GDM1 (cell line): ENCODE measurements at places on chromosomes 5 and 9.

GRCh38 chr5:67813877-67814539 lies 401.5 kb upstream of the PIK3R1 start:
- DNase-seq: no peak

GRCh38 chr5:73968729-73969128 lies 342.7 kb downstream of the ARHGEF28 start:
- no peak for DNase-seq

DNA sequence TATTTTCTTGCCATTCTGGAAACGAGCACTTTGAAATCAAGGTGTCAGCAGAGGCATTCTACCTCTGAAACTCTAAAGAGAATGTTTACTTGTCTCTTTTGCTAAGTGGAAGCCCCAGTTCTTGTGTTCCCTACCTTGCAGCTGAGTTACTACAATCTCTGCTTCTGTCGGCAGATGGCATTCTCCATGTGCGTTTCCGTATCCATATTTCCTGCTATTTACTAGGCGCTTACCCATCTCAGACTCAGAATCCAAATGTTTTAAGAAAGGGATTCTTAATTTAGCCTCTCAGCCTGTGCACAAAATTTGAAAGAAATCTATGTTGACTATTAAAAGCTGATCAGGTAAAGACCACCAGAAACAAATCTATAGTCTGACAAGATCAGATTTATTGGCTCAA lies 221.3 kb upstream of the FTMT start:
- no peak for DNase-seq

DNA sequence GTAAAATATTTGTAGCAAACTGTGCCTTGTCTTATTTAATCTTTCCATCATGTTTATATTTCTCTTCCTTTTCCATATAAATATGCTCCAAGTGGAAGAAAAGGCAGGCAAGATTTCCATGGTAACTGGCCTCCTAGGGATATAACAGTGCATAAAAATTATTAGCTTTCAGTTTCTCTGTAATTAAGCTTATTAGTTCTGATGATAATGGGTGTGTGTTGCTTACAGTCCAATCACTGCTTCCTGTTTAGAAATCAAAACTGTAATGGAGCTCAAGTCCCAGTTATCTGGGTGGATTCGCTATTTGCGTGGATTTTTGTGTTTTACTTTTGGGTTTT lies 213.0 kb downstream of the PJA2 start:
- no peak for DNase-seq

GRCh38 chr5:172345881-172346280 lies 62.3 kb upstream of the UBTD2 start:
- DNase-seq: no peak

DNA sequence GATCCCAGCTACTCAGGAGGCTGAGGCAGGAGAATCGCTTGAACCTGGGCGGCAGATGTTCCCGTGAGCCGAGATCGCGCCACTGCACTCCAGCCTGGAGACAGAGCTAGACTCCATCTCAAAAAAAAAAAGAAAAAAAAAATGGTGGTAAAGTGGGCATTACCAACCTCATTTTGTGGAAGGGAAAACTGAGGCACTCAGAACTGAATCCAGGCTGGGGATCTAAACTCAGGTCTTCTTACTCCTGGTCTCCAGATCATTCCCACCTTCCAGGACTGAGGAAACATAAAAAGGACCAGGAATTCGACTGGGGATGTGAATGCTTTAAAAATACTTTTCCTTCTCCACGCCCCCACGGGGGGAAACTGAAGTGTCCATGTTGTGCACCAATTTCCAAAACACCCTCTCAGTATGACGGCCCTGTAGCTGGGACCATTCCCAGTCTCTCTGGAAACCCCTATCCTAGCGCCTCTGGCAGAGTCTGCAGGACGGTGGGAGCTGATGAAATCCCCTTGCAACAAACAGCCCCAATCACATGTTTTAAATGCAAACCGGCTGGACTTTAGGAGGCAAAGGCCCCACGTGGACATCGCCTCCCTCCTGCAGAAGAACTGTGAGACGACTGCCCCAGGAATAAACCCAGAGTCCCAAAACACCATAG lies 8.9 kb upstream of the AKNA start:
- no peak for DNase-seq
